Activated CD8-positive, alpha-beta T cell treated with anti-CD3 and anti-CD28 coated beads, Interleukin-2, amount 10 ng/mL, durations not matched to agents 7 days and 5 days (primary cell): ENCODE measurements at places on chromosomes 4 and X.

GRCh38 chrX:23797371-23798128, 14.6 kb downstream of the SAT1 start:
- no peak for DNase-seq

DNA sequence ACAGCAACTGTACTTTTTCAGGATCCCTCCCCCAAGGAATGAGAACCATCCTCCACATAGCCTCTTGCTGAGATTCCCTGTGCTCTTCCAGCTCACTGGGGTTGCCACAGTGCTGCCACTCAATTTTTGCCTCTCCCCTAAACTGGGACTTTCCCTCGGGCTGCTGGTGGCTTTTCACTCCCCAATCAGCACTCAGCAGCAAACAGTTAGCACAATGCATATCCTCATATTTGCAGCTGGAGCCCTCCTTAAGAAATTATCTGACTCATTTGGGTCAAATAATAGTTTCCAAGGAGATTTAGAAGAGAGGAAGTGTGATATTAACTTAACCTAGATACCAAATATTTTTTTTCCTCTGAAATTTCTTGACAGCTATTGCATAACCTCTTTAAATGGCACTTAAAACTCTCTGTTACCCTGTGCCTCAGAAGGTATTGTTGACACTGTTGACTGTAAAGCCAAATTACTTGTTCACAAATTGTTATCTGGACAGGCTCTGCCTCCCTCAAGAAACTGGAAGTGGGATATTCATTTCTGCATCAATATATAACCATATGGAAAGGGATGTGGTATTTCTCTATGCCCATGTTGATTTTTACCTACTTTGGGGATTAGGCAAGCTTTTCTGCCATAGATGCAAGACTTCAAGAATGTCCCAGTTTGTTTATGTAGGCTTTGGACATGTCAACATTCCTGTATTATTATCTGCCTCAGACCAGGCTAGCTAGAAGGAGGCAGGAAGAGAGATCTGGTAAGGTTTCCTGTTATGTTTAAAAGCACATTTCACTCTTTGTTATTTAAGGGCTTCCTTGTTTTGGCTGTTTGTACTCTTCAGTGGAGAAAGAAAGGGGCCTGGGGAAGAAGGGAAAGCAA, 58.0 kb downstream of the SEPTIN11 start:
- no peak for DNase-seq

GRCh38 chrX:44253575-44253942, 89.9 kb downstream of the EFHC2 start:
- no peak for DNase-seq

GRCh38 chr4:8105306-8106100, 53.1 kb downstream of the ABLIM2 start:
- DNase-seq: no peak
